Activated naive CD8-positive, alpha-beta T cell treated with anti-CD3 and anti-CD28 coated beads, Interleukin-2, amount 10 ng/mL, durations not matched to agents 7 days and 5 days (primary cell): ENCODE measurements at places on chromosomes 3 and 15.

GRCh38 chr3:193165431-193166120, 75.4 kb upstream of the PLAAT1 start:
- DNase-seq, result no peak

- DNase-seq, result no peak
Measured at GRCh38 chr3:143146486-143147274, 27.1 kb downstream of the CHST2 start.

GRCh38 chr15:57296473-57297162, 79.7 kb upstream of the CGNL1 start:
- DNase-seq, result no peak

DNA sequence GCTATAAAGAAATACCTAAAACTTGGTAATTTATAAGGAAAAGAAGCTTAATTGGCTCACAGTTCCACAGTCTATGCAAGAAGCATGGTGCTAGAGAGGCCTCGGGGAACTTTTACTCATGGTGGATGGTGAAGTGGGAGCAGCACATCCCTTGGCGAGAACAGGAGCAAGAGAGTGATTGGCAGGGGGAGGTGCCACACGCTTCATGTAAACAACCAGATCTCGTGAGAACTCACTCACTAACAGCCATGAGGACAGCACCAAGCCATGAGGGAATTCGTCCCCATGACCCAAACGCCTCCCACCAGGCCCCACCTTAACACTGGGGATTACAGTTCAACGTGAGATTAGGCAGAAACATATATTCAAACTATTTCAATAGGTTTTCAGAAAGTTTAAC, 28.0 kb downstream of the GABRB3 start:
- DNase-seq, result no peak

DNA sequence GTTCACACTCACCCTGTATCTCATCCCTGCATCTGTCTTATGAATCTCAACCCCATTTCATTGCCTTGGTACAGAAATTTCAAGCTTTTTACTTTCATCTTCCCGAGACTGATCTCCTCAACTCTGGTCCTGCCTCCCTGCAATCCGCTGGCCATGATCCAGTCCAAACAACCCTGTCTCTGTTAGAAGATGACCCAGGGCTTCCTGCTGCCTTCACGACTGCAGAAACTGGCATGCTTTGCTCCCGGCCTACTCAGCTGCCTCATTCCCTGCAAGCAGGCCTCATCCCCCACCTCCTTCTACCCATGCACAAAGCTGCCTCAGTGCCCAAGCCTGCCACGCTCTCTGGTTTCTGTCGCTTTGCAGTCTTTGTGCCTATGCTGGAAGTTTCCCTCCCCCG, 12.4 kb downstream of the HES1 start:
- DNase-seq, result no peak

DNA sequence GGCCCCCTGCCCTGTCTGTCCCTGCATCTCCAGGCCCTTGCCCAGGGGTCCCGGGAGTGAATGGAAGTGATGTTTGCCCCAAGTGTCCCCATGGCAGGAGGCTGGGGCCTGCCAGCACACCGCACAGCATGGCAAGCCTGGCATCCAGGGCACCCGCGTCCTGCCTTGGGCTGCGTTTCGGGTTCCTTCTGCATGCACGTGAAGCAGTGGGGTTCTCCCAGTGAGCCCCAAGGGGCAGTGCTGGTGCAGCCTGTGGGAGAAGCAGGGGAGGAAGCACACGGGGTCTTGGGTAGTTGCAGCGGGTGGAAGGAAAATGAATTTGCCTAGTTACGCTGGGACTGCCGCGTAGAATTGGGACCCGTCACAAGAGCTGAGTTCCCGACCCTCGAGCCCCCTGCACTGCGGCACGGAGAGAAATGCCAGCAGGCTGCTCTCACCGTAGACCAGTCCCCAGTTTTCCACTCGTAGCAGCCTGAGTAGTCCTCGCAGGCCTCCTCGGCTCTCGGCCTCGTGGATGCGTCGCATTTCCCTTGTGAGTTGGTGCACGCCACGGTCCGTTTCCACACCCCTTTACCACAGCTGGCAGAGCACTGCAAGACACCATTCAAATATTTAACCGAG, 259.5 kb upstream of the LYSMD4 start:
- DNase-seq, result peak; percentile 14

GRCh38 chr15:48987142-48987541, 23.4 kb upstream of the SHC4 start:
- no peak for DNase-seq

DNA sequence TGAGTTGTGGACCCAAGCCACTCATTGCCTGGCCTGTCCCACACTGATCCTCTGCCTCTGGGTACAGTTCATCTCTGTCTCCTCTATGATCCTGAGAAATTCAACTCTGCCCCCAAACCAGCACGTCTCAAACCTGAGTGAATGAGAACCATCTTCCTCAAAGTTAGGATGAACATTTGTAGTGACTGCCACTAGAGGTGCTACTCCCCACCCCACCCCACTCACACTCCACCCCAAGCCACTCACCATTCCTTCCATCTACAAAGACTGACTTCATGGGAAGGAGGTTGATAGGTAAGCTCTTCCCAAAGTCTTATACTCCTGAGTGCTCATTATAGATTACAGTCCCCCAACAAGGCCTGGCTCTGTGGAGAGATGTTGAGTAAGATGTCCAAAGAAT, 43.8 kb downstream of the NEK10 start:
- no peak for DNase-seq

- DNase-seq, result no peak
Measured at GRCh38 chr3:191393146-191393545, 62.8 kb upstream of the UTS2B start.

DNA sequence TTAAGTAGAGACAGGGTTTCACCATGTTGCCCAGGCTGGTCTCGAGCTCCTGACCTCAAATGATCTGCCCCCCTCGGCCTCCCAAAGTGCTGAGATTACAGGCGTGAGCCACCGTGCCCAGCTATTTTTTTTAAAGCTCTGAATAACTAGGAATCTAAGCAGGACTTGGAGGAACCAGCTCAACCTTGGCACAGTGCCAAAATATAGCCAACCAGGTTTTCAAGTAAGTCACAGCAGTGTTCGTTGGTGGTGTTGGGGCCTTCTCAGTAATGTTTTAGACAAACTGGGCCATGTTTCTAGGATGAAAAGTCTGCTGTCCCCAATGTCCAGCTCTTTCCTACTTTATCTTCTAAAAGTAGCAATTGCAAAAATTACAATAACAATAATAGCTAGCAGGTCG, 6.4 kb upstream of the ADAM10 start:
- no peak for DNase-seq

- no peak for DNase-seq
Measured at GRCh38 chr3:66439666-66440344, 61.0 kb downstream of the LRIG1 start.

- no peak for DNase-seq
Measured at GRCh38 chr3:150314248-150315004, 93.7 kb upstream of the TSC22D2 start.

DNA sequence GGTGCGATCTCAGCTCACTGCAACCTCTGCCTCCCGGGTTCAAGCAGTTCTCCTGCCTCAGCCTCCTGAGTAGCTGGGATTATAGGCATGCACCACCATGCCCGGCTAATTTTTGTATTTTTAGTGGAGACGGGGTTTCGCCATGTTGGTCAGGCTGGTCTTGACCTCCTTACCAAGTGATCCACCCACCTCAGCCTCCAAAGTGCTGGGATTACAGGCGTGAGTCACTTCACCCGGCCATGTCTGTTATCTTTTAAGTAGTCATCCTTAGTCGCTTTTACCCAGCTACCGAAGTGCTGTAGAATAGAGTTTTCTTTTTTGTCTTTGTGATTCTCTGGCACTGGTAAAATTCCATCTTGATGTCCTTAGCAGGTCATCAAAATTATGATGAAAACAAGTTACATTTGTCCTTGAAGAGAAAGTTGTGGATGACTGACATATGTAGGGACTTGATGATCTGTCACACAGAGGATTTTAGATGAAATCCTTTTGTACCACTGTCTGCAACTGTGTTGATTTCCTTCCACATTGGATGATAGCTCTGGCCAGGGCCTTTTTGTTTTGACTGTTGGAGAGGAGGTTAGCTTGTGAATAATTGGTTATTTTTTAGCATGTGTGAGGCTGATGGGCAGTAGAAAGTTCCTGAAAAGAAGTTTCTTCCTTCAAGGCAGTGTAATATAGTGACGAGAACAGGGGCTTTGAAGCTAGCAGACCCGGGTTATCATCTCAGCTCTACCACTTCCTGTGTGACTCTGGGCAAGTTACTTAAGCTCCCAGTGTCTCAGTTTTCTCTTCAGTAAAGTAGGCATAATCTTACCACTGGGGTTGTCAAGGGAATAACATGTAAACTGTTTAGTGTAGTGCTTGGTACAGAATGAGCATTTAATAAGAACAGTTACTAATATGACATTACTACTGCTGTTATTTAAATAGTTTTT, 18.8 kb downstream of the ATG7 start:
- DNase-seq, result no peak

- DNase-seq, result no peak
Measured at GRCh38 chr3:144229330-144229729, 257.7 kb downstream of the DIPK2A start.

DNA sequence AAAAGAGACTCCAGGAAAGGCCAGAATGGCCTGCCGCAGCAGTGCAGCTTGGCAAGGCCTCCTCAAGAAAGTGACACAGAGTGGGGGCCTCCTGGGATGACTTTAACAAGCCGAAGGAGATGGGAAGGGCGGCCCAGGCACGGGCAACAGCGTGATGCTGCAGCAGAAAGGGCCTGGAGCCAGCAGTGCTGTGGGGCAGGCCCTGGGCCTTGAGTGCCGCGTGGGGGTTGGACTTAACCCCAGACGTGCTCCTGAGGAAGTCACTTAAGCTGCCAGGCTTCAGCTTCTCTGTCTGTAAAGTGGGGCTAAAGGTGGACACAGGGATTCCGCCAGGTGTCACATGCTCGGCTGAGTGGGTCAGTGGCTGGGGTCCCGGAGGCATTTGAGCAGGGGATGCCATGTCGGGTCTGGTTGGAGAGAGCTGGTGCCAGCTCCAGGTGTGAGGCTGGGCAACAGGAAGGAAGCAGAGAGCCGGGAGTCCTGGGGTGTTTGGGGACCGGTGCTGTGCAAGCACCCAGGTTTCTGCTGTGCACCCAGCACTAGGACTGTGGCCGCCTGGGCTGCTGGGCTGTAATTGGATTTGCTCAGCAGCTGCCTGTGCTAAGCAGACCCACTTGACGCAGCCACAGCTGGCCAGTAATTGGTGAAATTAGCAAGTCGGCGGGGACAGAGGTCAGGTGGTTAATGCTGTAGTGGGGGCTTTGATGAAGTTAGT, 7.8 kb downstream of the DNAJB8 start:
- no peak for DNase-seq

GRCh38 chr3:62622553-62623174, 249.3 kb upstream of the FEZF2 start:
- no peak for DNase-seq
